ENCODE measurements at places on chromosomes 1 and 21.

GRCh38 chr21:39098696-39099200, 84.5 kb downstream of the PSMG1 start:
- DNase-seq: no peak

- DNase-seq: no peak
Measured at GRCh38 chr1:217137210-217137881, 414.1 kb upstream of the ESRRG start.

GRCh38 chr1:201893431-201893830, 4.7 kb downstream of the SHISA4 start:
- DNase-seq: no peak

GRCh38 chr1:192579010-192579738, 3.6 kb downstream of the RGS1 start:
- peak; percentile 21 for DNase-seq

DNA sequence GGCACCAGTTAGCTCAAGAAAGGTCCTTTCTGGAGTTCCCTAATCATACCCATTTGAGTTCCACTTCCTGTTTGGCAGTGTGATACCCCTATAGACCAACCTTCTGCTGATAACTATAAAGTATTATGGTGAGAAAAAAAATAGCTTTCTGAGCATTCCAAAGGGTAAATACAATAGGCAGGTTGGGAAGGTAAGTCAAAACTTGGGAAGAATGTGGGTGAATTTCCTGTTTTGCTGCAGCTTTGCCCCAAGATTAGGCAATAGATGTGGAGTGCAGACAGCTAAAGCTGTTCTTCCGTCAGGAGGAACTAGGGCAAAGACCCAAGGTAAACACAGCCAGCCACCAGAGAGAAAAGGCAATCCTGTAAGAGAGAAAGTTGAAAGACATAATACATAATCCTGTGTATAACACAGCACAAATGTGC, 49.9 kb upstream of the GUCA2A start:
- peak; percentile 32 for DNase-seq

- no peak for DNase-seq
Measured at GRCh38 chr1:181202986-181203555, 114.6 kb downstream of the IER5 start.

DNA sequence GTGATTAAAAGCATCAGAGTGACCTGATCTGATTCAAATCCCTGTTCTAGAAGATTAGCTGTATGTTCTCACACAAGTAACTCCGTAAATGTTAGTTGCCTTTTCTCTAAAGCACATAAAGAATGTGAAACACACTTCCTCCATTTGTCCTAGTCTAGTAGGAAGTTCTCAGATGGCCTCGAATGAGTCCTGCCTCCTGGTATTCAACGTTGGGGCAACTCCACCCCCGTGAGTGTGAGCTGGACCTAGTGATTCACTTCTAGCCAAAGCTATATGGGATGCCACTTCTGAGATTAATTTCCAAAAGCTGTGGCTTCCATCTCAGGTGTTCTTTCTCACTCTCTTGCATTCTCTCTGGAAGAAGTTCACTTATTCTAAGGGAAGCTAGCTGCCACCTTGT, 267.6 kb downstream of the GPATCH2 start:
- DNase-seq: peak; percentile 5

- DNase-seq: no peak
Measured at GRCh38 chr1:208542309-208542708, 298.1 kb upstream of the PLXNA2 start.

DNA sequence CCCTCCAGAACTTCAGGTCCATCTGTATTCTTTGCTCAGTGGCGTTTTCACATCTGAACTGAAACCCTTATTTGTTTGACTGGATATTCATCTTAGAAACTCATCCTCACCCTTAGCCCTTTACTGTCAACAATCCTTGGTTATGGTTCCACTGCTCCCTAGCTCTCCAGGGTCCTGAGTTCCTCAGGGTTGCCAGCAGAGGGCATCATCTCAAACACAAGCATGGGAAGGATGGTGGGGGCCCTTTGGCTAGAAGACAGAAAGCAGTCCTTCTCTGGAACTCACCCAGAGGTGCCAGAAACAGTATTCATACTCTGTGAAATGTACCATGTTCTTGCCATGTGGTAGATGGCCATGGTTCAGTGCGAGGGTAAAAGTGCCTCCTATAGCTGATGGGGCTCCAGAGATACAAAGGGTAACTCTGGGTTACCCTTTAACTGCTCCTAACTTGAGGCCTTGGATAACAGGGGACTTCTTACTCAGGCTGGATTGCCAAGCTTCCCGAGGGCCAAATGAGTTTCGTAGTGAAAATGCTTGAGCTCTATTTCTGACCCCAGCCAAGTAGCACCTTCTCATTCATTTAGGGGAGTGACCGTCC, 11.3 kb downstream of the NCSTN start:
- DNase-seq: peak; percentile 24

GRCh38 chr21:14097881-14098499, 112.8 kb downstream of the LIPI start:
- no peak for DNase-seq

- DNase-seq: no peak
Measured at GRCh38 chr1:14969006-14969405, 184.5 kb upstream of the TMEM51 start.

DNA sequence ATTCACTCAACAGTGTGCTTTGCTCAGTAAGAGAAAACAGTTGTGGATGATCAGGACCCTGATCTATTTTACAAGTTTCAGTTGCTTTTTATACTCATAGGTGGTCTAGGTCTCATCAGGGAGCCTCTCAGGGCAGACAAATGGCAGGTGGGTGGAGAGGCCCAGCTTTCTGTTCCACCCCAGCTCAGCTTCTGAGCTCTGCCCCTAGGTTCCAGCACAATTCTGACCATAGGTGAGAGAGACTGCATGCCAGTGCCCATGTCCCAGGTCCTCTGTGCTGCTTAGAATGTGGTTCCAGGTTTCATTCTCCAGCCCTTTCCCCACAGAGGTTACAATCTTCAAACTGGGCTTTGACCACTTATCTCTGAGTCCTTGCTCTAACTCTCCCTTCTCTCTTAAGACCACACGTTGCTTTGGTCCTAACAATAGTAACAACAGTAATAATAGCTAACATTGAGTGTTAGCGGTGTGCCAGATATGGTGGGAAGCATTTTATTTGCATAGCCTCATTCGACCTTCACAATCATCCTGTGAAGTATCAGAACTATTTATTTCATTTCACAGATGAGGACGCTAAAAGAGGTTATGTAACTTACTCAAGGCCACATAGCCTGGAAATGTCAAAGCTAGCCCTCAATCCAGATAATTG, 19.6 kb upstream of the DUSP10 start:
- DNase-seq: no peak

GRCh38 chr1:225410036-225410435, 17.8 kb downstream of the LBR start:
- no peak for DNase-seq

DNA sequence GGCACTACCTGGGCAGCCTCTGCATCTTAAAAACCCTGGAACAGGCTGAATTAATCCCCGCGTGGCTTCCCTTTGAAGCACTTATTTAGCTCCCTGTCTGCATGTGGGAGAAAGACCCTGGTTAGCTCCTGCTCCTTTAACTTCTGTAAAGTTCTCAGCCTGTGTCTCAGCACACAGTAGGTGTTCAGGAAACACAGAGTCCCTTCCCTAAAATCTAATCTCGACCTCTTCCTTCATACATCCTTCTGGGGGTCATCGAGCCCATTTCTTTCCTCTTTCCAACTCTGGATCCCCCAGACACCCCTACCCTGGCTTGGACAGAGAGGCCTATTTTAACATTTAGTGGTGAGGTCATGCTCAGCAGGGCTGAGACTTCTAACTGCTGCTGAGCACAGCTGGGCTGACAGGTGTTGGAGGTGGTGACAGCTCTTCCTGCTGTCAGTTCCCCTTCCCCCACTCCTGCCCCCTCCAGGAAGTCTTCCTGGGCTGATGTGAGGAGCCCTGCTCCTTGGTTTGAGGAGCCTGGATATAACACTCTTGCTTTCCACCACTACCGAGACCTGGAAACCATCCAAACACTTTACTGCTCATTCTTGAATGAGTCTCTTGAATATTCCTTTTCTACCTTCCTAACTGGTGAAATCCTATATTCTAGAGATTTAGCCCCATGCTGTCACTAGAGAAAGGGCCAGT, 5.3 kb downstream of the E2F2 start:
- no peak for DNase-seq

- DNase-seq: no peak
Measured at GRCh38 chr1:54356680-54357147, 49.5 kb downstream of the SSBP3 start.

DNA sequence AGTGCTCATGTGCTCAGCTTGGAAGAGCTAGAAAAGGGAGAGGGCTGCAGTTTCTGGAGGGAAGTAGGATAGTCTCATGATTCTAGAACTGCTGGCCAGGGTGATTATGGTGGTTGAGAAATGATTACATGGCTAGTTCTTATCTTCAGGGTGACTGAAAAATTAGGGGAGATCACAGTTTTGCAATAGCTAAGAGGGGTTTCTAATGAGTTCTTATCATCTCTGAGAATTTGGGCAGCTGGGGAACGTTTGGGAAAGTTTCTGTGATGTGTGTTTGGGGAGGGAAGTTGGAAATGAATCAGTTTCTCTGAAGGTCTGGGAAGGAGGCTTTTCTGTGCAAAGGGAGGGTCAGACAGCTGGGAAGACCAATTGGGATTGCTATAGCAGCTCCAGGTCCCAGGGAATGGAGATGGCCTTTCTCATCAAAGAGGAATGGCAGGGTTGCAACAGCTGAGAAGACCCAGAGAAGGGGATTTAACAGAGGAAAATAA, 7.6 kb upstream of the RHOU start:
- DNase-seq: no peak

- DNase-seq: peak; percentile 91
Measured at GRCh38 chr1:59043796-59044195, 253.1 kb upstream of the FGGY start.

GRCh38 chr1:241610056-241610815, 29.9 kb downstream of the CHML start:
- no peak for DNase-seq

DNA sequence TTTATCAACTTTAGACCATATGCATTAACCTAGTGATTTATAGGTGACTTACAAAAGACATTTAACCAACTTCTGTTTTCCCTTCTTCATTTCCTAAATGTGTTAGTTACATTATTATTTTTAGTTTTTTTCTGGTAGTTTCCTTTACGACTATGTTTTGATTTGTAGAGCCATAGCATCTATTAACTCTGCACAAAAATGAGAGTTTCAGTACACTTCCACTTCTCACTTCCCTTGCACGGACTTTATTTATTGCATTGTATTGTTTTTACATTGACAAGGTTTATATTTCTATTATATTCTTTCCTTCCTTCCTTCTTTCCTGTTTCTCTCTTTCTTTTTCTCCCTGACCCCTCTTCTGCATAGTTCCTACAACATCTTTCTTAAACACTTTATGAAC, 14.7 kb downstream of the PKN2 start:
- DNase-seq: no peak

DNA sequence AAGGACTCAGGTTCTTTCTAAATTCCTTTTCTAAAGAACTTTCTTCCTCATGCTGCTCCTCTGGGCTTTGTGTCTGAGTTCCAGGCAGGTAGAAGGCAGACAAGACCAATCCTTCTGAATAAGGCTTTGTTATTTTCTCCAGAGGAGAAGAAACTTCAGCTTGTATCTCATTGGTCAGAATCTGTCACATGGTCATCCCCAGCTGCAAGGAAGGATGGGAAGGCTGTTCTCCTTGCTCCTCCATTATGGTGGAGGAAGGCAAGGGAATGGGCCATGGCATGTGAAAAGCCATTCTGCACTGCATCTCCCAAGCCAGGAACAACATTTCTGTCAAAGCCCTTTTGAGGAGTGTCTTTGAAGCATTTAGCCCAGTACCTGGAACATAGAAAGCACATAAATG, 50.6 kb upstream of the NTPCR start:
- DNase-seq: no peak

DNA sequence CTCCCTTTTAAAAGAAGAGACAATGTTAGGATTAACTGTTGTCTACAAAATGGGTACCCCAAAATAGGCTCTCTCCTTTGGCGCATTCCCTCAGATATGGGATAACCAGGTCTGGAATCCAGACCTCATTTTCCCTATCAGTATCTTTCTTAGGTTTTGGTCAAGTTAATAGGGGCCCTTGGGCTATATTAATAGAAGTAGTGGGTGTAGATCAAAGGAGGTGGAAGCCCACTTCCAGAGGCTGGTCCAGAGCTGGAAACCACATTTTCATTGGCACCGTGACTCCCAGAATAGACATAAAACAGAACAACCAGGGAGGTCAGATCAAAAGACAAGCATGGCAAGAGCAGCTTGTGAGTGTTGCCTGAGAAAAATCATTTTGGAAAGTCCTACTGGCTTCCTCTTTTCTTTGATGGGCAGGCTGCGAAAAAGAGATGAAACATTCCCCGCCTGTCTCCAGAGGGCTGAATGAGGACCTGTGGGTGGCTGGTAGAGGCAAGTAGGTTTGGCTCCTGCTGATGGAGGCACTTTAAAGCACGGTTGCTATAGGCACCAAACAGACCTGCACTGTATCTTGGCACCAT, 25.8 kb upstream of the KIF21B start:
- DNase-seq: no peak

GRCh38 chr21:37855647-37856625, 60.3 kb downstream of the KCNJ6 start:
- peak; percentile 82 for DNase-seq

DNA sequence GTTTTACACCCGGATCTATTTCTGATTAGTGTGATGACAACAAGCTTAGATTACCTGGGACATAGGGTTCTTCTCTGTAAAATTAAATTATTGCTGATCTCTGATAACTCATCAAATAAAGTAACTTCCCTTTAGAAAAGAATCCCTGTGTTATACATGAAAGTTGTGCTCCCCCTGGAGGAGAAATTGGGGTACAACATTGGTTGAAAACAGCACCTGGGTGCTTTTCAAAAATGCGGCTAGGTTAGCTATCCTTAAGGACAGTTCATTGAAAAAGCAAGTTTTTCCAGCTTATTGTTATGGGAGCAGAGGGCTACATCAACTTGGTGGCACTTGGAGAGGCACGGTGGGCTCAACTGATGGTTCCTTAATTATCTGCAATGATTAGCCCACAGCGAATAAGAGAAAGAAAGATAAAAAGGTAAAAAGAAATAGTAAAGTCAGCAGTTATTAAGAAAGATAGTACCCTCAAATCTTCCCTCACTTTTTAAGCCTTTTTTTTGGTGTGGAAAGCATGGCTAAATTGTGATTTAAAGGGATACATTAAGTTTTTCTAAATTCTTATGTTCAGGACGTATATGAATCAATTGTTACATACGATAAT, 97.8 kb downstream of the FMN2 start:
- DNase-seq: peak; percentile 55

Measured in fibroblast of skin of right quadriceps (primary cell).